ENCODE measurements at places on chromosomes 12 and 14. TPM values are rescaled to one million over a fixed set of nuclear protein-coding genes. Genes with fewer than 3 reads are reported as not detected.

SERPINA9 gene
- not detected for total RNA-seq

HHIPL1 gene
- total RNA-seq = 0.24 TPM

RBM25 gene
- 62.1 TPM for total RNA-seq

TCL1B gene
- total RNA-seq = not detected

KSR2 gene
- total RNA-seq = 0.63 TPM

SAMD4A gene
- 7.6 TPM for total RNA-seq

TMCC3 gene
- total RNA-seq = 1.5 TPM

RTN1 gene
- not detected for total RNA-seq

PRICKLE1 gene
- 0.58 TPM for total RNA-seq

ACSS3 gene
- not detected for total RNA-seq

ACSM4 gene
- total RNA-seq = not detected

CD69 gene
- total RNA-seq = not detected

MRPS35 gene
- total RNA-seq = 77.4 TPM

NDRG2 gene
- 3.6 TPM for total RNA-seq

INHBC gene
- not detected for total RNA-seq

TMPRSS12 gene
- not detected for total RNA-seq

MEG3 gene
- 52.0 TPM for total RNA-seq

SLC5A8 gene
- not detected for total RNA-seq

SALL2 gene
- 0.64 TPM for total RNA-seq

PSME2 gene
- total RNA-seq = 149 TPM

MGP gene
- 0.45 TPM for total RNA-seq

CD163L1 gene
- 0.20 TPM for total RNA-seq

BHLHE41 gene
- 1.2 TPM for total RNA-seq

PDE3A gene
- 3.5 TPM for total RNA-seq

TMBIM4 gene
- total RNA-seq = 54.5 TPM

CHGA gene
- total RNA-seq = 1.6 TPM

CLEC4C gene
- total RNA-seq = not detected

KRT5 gene
- 0.21 TPM for total RNA-seq

GNPNAT1 gene
- 32.9 TPM for total RNA-seq

OR4E2 gene
- not detected for total RNA-seq

LMO3 gene
- total RNA-seq = not detected

FANCM gene
- 4.8 TPM for total RNA-seq

IRF9 gene
- 16.9 TPM for total RNA-seq

KLRG1 gene
- 1.6 TPM for total RNA-seq

INSM2 gene
- not detected for total RNA-seq

CFAP251 gene
- total RNA-seq = 0.88 TPM

ABCC9 gene
- not detected for total RNA-seq

DYRK4 gene
- 46.0 TPM for total RNA-seq

ATF7IP gene
- total RNA-seq = 6.1 TPM

LRTM2 gene
- total RNA-seq = not detected

CLEC9A gene
- not detected for total RNA-seq

DPF3 gene
- 0.22 TPM for total RNA-seq

SDSL gene
- total RNA-seq = 22.3 TPM

IPO8 gene
- 18.8 TPM for total RNA-seq

AICDA gene
- total RNA-seq = 0.31 TPM

DHRS2 gene
- 5.0 TPM for total RNA-seq

VPS33A gene
- 24.0 TPM for total RNA-seq

ERBB3 gene
- total RNA-seq = 1.0 TPM

CD163 gene
- total RNA-seq = not detected

Data from A549 treated with ZK216348 at 1 μM for 4 hours (cell line).